ENCODE measurements at places on chromosomes 3 and 15.

DNA sequence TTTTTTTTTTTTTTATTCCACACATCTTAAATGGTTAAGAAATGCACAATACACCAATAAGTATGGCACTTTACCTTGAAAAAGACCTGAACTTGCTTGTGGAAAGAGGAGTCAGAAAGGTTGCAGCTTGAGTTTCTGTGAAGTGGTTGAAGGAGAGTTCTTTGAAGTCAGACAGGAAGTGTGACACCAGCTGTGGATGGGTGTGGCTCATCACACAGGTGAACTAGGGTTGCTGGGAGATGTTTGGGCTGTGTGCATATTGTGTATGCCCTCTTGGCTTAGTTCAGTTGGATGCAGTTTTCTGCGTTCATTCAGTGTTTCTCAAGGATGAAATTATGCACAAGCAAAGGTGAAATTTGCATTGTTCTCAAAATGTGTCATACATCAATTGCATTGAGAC lies 6.3 kb downstream of the AEN start:
- DNase-seq: no peak

DNA sequence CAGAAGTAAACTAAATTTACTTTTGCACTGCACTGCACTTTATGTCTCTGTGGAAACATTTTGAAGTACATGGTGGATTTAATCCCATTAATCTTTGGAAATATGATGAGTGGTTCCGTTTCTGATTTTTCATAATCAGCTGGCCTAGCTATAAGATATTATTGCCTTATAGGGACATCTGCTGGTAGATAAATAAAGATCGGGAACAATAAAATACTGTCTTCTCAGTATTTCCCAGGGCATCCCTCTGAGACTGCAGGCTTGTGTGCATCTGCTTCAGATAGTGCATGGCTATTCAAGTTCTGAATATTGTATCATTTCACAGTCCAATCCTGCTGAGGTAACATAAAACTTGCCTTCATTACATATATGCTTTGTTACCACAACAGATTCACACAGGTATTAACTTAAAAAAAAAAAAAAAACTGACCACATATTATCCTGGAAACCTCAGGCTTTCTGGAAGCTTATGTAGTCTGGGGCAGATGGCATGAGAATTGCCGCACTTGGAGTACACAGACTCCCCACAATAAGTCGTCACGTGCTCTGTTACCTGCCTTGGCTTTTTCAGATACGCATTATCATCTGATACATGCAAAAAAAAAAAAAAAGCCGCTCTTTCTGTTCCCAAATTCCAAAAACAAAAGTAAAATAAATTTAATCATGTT lies 330.8 kb upstream of the AGTR1 start:
- DNase-seq: no peak

DNA sequence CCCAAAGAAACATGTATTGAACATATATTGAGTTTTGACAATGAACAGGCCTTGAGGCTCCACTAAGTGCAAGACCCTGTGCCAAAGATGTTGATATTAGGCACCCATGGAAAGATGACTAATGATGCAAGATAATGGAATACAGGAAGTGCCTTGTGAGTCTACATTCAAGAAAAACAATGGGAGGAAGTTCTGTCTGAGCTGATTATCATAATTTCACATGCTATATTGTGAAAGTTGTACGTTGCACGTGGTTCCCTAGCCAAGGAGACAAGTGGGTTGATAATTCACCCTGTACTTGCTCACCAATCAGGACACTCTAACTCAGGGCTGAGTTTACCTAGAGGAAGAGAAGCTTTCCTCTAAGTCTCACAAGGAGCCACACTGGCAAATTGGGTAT lies 186.9 kb upstream of the STAC start:
- no peak for DNase-seq

DNA sequence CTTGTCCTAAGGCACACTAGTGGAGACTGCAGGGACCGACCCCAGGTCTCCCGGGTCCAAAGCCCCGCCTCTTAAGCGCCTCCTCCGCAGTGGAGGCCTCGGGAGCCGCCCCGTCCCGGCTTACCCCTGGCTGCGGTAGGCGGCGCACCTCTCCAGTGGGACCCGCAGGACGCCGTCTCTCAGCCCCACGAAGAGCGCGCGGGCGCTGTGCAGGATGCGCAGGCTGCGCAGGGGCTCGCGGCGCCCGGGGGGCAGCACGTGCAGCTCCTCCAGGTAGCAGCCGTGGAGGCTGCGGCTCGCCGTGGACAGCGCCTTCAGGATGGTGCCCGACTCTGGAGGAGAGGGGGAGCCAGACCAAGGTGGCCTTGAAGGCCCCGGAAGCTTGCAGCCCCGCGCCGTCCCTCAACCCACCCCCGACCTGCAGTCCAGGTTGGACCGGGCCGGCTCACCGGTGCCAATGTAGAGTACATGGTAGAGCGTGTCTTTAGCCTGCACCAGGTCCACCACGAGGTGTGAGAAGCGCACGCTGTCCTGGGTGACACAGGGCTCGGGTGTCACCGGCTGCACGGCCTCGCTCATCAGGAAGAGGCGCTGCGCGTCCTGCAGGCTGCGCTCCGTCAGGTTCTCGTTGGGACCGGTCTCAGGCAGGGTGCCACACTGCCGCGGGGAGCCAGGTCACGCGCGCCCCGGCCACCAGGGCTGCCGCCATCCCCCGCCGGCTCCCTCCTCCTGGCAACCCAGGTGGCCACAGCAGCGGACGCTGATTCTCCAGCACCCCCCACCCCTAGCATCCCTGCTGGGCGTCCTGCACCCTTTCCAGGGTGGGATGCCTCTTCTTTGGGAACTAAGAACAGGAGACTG lies 105.5 kb downstream of the SEMA5B start:
- DNase-seq: no peak

DNA sequence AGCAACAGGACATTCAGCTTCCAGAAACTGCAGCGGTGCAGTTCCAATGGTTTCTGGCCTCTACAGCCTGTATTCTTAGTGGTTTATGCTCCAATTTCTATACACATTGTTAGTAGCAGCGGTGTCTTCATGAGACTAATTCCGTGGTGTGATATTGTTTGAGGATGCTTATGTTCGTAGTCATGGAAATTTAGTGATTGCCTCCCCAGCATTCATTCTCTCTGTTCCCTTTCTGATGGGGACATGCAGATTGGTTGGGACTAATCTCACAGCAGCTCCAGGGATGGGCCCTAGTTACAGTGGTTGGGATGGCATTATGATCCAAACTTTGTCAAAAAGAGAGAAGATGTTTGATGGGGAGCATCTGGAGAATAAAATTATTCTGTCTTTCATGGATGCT lies 208.6 kb downstream of the CD47 start:
- DNase-seq: no peak

- DNase-seq: no peak
Observed at GRCh38 chr3:15795651-15796308, 2.0 kb downstream of the ANKRD28 start.

DNA sequence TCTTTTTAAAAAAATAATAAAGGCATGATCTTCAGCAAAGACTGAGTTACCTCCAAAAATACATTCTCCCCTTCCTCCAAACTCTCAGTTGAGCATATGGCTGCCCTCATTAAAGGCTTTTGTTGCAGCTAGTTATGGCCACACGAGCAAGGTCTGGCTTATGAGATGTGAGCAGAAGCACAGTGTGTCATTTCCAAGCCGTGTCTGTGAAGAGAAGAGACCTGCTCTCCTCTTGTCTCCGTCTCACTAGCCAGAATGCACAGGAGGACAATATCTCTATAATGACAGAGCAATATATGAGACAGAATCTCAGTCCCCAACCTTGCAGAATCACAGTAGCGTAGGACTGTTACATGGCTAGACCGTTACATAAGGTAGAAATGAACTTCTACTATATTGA lies 152.3 kb downstream of the MAGI1 start:
- DNase-seq: no peak

DNA sequence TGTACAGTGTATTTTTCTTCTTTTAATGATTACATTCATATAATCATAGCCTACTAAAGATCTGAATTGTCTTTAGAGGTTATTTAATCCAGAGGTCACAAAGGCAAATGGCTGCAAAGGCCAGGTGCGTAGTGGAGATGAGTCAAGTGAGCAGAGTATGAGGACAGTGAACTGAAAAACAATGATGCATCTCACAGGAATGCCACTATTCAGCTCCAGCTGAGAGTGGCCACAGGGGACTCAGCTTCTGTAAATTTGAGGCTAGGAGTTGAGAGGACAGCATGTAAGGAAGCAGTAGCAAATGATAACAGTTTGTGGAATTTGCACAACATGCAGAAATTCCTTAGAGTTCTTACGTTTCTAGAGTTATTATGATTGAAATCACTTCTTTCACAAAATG lies 50.4 kb downstream of the COL6A5 start:
- DNase-seq: no peak

DNA sequence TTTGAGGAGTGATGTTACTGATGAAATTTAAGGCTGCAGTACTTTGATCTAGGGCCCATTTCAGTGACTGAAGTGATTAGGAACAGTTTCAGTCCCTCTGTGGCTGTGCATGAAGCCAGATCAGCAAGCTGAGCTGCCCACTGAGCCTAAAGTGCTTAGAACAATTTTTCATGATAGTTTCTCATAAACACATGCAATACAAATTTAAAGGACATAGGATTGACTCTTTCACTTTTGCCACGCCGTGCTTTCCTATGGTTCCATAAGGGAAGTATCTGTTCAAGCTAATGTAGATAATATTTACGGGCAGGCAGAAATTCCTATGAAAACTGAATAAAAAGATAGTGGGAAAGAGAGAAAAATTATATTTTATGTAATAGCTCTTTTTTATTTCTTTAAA lies 10.6 kb downstream of the ANKUB1 start:
- no peak for DNase-seq

DNA sequence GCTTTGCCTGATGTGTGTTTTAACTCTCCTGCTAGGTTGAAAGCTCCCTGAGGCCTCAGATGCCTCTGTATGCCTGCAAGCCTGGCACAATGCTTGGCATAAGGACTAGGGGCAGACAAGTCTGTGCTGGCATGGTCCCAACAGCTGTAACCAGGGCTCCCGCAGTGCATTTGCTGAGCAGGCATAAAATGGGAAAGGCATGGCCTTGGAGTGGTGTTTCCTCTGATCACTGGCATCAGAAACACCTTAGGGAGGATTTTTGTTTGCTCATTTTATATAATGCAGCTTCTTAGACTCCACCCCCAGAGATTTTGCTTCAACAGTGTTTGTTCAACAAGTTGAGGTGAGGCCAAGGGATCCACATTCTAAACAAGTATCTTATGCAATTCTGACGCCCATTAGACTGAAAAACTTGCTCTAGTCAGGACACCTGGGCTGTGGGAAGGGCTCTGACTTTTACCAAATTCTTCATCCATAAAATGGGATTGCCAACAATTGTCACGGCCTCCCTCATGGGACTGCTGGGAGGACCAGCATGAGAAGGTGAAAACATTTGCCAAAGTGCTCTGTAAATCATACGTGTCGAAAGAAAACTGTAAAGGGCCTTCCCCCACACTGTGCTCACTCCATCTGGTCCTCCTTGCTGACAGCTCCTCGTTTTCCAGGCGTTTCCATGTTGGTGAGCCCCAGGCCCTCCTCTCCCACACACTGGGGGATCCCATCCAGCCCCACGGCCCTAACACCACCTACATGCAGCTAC lies 43.1 kb downstream of the STARD5 start:
- no peak for DNase-seq

DNA sequence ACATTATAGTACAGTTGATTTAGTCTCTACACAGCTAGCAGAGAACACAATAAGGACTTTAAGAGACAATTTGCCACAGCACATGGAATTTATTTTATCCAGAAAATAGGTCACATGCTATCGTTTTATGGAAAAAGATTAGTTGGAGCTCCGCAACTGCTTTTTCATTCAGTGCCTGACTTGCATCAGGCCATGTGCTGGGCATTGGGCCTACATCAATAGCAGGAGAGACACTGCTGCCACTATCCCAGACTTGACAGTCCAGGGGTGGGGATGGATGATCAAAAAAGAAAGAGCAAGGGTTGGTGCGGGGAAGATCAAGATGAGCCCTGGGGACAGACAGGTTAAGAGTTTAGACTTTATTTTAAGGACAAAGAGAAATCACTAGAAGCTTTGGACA lies 75.2 kb upstream of the C3orf80 start:
- DNase-seq: no peak

DNA sequence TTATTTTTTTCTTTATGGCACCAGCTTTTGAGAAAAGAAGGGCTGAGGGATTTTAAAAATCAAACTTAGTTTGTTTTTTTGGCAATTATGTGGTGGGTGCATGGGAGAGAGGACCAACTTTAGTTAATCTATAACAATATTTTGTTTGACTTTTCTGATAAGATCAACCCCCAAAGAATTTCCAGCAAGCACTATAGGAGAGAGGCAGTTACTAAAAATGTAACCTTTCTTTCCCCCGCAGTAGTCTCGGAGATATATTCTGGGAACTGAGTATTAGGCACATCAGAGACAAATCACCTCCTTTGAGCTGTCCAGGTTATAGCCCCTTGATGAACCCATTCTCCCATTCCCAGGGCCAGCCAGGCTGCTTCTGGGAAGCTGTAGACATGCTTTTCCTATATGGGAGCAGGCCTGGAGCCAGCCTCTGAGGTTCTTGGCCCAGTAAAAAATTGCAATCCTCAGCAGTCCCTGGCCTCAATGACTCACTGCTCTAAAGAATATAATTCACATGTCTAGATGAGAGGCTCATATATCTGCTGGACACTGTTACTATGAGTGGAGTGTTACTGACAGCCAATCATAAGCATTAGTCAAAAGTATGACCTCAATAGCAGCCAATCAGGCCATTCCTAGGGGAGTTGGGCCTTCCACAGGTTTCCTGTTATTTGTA lies 138.3 kb upstream of the AGBL1 start:
- no peak for DNase-seq

DNA sequence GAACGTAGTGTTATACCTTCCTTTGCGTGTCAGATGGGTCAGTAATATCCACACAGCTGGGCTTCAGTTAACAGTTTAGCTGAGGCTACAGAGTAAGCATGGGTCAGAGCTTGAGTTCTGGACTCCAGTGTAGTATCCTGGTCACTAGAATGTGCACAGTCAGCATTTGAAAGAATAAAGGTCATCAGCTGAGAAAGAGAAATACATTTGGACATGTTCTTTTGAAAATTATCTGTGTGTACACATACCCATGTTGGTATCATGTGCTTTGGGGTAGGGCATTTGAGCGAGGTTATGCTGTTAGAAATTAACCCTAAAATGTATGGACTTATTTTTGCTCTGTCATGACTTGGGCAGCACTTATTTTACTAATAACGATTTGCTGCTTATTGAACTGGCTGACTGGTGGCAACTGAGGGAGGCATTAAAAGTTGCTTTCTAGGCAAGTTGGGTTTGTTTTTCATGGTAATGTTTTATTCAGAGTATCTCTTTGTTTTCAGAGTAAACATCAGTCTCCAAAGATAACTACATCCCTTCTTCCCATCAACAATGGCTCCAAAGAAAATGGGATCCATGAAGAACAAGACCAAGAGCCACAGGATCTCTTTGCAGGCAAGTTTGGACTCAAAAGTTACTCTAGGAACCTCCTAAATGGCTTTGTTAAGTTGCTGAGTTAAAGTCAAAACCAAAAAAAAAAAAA lies 16.4 kb downstream of the SNX1 start:
- DNase-seq: no peak

- DNase-seq: no peak
Observed at GRCh38 chr3:107612664-107613084, 89.9 kb downstream of the BBX start.

Measured in activated CD8-positive, alpha-beta memory T cell treated with anti-CD3 and anti-CD28 coated beads for 48 hours (primary cell).